ENCODE measurements at places on chromosomes 5 and 9.

DNA sequence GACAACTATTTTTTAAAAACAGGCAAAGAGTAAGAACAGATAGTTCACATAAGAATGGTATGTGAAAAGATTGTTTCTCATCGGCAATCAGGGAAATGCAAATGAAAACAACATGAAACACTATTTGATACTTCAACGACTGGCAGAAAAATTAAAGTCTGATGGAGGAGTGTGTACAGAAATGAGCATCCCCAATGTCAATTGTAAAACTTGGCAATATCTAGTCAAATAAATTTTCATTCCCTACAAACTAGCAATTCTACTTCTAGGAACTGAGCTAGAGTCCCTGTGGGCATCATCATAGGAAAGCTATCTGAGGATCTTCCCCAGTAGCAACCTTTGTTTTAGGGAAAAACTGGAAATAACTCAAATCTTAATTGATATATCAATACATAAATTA is 29.0 kb upstream of the MAP3K1 start:
- no peak for DNase-seq

DNA sequence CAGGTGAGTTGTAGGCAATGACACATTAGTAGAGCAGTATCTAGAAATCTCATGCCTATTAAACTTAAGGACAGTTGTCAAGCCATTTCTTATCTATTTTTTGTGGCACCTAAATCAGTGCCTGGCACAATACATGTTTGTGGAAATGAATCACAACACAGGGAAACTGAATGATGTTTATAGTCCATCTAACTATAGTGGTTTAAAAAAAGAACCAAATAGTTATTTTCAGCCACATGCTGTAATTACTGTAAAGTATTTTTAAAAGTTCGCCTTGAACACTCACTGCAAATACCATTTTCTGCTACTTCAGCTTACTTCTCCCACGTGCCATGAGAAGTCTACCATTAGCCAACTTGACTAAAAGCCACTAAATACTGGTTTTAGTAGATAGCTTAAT is 21.9 kb downstream of the FNBP1 start:
- no peak for DNase-seq

GRCh38 chr9:27977931-27978330 is 404.6 kb upstream of the C9orf72 start:
- no peak for DNase-seq

- no peak for DNase-seq
These were observed 1387.3 kb upstream of the C9orf72 start for GRCh38 chr9:28960602-28961001.

- no peak for DNase-seq
These were observed 14.1 kb upstream of the SFXN1 start for GRCh38 chr5:175464074-175464941.

GRCh38 chr9:82180711-82181110 is 192.1 kb downstream of the SPATA31D1 start:
- no peak for DNase-seq

DNA sequence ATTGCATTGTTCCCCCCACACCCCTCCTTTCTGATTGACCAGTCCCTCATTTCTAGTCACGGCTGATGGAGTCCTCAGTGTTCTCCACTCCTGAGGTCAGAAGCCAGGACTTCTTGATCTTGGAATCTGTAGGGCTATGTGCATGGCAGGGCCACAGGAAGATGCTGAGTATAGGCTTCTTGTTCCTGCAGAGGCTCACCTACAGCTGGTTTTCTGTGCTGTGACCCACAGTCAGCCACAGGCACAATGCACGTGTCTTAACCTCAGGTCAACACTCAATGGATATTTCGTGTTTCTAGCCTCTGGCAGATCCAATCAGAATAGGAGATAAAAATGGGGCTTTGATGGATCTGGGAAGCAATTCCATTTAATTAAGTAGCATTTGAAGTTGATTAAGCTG is 14.3 kb upstream of the CXCL14 start:
- DNase-seq = no peak

- no peak for DNase-seq
These were observed 10.2 kb downstream of the MVB12B start for GRCh38 chr9:126336736-126337325.

- no peak for DNase-seq
These were observed 29.6 kb upstream of the MATR3 start for GRCh38 chr5:139263946-139264345.

DNA sequence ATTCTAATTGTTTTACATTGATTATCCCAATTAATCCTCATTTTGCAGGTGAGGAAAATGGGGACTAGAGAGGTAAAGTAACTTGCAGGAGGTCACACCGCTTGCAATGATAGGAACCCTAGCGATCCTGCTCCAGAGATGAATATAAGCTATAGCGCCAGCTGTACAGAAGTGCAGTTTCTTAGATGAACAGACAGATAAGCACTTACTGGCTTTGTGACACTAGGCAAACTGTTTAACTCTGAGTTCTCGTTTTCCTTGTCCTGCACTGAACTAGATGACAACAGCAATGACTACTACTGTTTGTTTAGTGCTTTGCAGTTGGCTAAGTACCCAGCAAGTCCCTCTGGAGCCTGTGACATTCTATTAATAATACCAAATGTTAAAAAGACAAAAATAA is 11.1 kb downstream of the LHX6 start:
- DNase-seq = peak; percentile 52

DNA sequence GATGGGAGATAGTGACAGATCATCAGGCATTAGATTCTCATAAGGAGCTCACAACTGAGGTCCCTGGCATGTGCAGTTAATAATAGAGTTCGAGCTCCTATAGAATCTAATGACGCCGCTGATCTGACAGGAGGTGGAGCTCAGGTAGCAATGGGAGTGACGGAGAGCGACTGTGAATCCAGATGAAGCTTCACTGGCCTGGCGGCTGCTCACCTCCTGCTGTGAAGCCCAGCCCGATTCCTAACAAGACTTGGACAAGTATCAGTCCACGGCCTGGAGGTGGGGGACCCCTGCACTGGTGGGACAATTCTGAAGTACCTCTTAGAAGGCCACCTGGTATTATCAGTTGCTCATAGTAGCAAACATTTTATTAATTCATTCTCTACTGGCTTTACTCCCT is 377.9 kb upstream of the ITGA1 start:
- DNase-seq = no peak

- DNase-seq = no peak
These were observed 342.0 kb downstream of the NDUFS4 start for GRCh38 chr5:53902296-53902907.

- DNase-seq = no peak
These were observed 81.5 kb downstream of the RGS3 start for GRCh38 chr9:113545068-113545467.

DNA sequence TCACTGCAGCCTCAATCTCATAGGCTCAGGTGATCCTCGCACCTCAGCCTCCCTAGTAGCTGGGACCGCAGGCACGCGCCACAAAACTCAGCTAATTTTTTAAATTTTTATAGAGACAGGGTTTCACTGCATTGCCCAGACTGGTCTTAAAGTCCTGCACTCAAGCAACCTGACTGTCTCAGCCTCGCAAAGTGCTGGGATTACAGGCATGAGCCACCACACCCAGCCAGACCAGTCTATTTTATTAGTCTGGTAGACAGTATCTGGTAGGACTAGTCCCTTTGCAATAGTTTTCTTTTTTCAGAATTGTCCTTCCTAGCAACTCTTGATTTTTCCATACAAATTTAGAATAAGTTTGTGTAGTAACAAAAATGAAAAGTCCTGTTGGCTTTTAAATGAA is 14.1 kb upstream of the GPR150 start:
- DNase-seq = no peak

- no peak for DNase-seq
These were observed 329.6 kb downstream of the MED10 start for GRCh38 chr5:6048746-6049145.

DNA sequence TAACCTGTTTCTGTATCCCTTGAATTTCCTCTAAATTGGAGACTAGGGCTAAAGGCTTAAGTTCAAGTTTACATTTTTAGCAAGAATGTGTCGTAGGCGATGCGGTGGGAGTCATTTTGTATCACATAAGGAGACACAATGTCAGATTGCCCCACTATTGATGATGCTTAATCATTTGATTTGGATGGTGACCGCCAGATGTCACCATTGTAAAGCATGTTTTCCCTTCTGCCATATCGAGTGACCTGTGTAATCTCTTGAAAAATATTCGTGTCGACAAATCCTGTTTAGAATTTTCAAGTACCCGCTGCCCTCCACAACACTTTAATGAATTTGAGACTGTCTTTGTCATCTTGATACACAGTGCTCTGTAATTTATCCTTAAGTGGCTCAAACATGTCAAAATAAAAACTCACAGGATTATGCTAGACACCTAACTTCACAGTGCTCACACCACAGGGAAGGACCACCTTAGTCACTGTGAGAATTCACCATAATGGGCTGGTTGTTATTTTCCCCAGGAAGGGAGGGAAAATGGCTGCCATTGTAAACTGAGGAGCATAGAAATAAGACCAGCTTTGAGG is 34.5 kb upstream of the SLC46A2 start:
- DNase-seq = peak; percentile 5

GRCh38 chr9:134594078-134594941 is 47.3 kb upstream of the COL5A1 start:
- no peak for DNase-seq

GRCh38 chr5:180558232-180558631 is 33.1 kb downstream of the SCGB3A1 start:
- DNase-seq = no peak

DNA sequence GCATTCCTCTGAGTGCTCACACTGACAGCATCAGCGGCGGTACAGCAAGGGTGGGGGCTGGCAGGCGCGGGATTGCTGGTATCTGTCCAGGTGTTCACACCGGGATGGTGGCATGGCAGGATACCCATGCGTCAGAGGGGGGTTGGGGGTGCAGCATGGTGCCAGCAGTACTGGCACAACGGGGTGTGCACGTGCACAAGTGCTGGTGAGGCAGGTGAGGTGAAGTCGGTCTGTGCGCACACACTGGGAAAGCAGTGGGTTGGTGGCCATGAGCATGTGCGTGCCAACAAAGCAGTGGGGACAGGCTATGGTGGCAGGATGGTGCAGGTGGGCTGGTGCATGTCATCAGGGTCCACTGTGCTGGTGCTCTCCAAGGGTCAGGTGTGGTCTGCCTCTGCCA is 819.6 kb upstream of the EDIL3 start:
- no peak for DNase-seq

DNA sequence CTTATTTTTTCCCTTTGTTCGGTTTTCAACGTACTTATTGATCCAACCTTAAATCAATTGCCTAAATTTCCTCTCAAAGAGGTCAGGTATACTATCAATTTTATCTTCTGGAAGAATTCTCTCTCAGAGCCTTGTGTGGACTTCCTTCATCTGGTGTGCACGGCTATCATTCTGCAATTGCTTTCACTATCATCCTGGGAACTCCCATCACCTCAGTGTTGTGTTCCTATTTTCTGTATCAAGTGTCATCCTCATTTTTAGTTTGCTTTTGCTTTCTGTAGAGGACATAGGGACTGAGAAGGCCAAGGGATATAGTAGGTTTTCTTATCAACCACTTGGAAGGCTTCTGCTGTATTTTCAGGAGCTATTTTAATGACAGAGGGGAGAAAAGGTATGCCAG is 11.3 kb downstream of the STOM start:
- DNase-seq = no peak

GRCh38 chr5:102561894-102562760 is 63.3 kb upstream of the SLCO6A1 start:
- DNase-seq = no peak

DNA sequence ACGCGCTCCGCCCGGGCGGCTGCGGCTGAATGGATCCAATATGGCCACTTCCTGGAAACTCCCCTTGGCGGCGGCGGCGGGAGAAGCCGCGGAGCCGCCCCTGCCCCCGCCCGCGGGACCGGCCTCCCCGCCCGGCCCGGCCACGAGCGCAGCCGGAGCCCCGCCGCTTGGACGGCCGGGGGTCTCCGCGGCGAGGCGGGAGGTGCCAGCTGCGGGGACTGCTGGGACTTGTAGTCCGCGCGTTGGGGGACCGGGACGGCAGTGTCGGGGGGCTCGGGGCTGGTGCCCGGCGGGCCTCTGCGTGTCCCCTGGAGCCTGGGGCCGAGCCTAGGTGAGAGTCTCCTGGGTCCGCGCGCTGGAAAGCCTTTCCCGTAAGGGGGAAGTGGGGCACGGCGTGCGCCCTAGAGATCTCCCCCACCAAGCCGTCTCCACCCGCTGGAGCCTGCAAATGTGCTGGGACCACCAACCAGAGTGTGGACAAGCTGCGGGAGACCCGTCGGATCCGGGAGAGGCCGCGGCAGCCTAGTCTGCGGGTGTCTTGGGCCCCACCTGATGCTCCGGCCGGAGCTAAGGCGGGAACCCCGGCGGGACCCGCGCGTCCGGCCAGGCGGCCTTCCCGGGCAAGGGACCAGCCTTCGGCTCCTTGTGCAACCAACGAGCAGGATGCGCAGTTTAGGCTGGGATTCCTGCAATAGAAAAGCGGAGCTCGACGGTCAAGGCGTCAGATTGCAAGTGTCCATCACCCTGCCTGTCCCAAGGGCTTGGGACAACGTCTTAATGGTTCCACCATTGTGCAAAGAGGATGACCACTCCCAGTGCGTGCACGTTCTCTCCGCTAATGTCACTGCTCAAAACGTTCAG is at the start of gene SEPTIN8:
Gene SEPTIN8 (minus strand): TSS at position 31 of the 861 bp plus-strand sequence. CDS start 102 bp downstream, outside the sequence.
- DNase-seq = no peak

DNA sequence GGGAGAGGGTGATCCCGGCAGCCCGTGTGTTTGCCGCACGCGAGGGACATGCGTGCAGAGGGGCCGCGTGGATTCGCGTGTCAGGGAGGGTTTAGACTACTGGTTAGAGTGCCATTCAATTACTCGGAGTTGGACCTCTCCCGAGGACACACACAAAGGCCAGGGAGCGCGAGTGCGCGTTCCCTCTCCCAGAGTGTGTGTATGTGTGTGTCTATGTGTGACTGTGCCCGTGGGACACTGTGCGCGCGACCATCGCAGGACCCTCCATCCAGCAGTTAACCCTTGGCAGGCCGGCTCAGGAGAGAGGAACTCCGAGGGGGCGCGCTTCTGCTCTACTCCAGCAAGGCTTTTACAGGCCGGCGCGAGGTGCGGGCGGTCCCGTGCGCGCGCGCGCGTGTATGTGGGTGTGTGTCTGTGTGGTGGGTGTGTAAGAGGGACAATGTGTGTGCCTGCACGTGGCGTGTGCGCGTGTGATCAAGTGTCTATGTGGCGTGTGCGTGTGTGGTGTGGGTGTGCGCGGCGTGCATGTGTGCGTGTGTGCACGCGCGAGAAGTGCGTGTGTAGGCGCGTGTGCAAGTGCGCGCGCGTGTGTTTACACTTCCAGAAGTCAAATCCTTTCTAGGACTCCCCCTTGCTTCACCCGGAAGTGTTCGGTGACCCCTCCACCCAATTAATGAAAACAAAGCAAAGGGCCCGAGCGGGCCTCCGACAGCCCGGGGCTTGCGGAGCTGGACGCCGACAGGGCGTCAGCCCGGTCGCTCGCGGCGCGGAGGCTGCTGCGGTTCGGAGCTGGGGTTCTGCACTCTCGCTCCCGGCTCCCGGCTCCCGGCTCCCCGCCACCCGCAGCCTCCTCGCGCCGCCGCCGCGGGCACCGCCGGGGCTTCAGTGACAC is 75.3 kb upstream of the TBCA start:
- no peak for DNase-seq

Data from GF-D8 (cell line).